NCI-H187 (cell line): ENCODE measurements at places on chromosomes 6 and 20.

- no peak for DNase-seq
Observed at GRCh38 chr6:112203577-112204349, 50.6 kb downstream of the LAMA4 start.

DNA sequence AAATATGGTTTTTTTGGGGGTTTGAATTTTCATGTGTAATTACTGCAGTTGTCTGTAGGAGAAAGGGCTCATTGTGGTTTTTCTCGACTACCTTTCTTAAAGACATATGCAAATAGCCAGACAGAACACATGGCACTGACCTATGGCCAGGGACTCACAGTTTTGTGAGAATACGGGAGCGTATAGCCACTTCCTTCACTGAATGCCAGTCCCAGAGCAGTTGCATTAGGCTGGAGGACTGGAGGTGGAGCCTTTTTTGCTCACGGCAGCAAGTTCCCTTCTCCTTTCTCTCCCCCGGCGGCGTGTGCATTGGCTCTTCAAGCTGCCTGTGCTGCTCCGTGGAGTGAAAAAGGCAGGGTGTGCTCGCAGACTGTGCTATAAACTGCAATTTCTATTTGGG is 114.9 kb downstream of the AKAP7 start:
- no peak for DNase-seq

- no peak for DNase-seq
Observed at GRCh38 chr20:32971703-32972161, 32.5 kb downstream of the SUN5 start.

DNA sequence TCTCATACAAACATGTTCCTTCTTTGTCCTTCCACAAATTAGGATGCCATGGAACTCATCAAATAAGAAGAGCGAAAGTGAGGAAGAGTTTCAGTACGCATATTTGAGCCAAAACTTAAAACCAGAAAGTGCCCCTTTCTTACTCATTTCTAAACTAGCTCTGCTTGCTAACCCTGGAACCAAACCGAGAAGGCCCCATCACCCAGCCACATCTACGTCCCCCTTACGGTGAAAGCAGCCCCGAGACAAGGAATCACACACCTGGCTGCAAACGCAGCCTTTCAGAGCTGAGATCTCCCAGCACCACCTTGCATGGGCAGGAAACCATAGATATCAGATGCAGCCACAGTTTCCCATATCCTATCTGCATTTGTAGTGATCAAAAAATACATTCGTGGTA is 28.5 kb downstream of the TRERF1 start:
- no peak for DNase-seq

DNA sequence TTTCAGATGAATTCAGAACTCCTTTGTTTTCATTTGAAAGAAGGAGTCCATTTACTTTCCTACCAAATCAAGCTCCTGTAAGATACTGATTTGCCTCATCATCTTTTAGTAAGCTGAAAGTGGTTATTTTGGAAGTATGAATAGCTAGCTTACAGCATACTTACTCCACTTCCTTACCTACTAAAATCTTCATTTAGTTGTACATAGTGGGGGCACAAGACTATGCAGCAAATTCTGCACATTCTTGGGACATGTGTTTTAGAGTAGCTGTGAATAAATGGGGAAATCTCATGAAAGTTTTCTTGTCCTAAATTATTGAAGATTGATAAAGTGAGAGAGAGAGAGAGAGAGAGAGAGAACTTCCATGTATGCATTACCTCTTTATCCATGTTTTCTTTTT is 256.3 kb downstream of the OGFRL1 start:
- DNase-seq = no peak

GRCh38 chr6:8736156-8736895 is 301.0 kb upstream of the SLC35B3 start:
- no peak for DNase-seq

DNA sequence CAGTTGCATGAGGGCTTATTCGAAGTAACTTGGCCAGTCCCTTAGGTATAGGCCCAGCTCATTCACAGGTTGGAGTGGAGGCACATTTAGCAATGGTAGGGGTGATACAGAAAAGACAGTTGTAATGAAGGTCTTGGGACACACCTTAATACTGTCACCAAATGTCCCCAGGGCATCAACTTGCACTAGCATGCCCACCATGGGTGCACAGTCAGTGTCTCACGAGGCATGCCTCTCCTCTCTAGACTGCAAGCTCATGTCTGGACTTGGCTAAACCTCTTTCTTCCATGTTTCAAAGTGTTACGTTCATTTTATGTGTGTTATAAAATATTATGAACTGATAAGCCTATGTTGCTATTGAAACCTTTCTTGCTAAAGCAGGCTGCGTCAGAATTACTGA is 124.0 kb upstream of the ECI2 start:
- DNase-seq = no peak

- no peak for DNase-seq
Observed at GRCh38 chr6:98894810-98895209, 52.9 kb downstream of the FBXL4 start.

GRCh38 chr6:138157986-138158638 is 3.6 kb upstream of the ARFGEF3 start:
- DNase-seq = no peak

DNA sequence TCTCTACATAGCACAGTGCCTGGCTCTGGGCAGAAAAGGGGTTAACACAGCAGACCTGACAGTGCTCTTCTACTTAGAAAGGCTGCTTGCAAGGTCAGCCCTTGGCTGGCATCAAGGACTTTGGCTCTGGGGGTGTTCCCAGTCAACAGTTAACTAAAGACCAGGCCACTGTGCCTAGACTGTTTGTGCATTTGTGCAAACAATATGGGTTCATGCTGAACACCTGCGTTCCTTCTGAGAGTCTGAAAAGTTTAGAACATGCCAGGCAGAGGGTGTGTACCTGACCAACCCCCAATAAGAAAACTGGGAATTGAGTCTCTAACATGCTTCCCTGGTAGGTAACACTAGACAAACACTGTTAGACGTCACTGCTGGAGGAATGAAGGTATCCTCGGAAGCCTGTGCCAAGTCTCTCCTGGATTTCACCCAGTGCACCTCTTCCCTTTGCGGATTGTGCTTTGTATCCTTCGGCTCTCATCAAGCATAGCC is 110.7 kb downstream of the PDE10A start:
- DNase-seq = no peak

GRCh38 chr20:407953-408842 is at the start of gene RBCK1:
Gene RBCK1, plus strand, starts transcription at chr20:408299. Its CDS starts 459 bp downstream, at chr20:408758.
- DNase-seq = peak; percentile 48

DNA sequence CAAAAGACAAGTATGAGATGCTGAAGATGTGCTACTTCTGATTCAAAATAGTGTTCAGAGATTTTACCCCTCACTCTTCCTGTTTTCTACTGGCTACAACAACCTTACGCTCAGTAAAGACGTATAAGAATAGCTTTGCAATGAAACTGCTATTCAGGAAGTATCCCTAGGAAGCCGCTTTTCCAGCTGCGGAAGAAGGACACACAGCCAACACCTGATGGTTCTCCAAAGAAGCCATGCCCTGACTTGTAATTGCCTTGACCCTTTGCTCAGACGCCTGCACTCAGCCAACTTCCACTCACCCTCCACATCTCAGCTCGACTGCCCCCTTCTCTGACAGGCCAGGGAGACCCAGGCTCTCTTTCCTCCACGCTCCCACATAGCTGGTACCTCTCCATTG is 111.6 kb downstream of the DTNBP1 start:
- no peak for DNase-seq

DNA sequence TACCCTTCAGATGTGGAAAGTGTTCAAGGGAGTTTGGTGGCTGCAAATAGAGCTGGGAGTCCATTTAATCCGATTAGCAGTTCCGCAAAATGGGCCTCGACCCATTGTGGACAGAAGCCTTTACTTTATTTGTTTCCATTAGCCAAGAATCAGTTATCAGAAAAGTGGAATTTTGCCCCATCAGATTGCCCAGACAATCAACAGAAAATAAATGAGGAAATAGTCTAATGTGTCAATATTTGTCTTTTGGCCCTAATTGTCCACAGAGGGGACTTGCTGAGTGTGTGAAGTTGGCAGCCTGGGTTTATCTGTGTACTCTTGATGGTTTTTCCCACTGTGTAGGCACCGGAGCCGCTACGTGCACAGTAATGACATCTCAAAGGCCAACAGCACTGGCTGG is 134.3 kb downstream of the LINC00237 start:
- no peak for DNase-seq

GRCh38 chr6:83707829-83708545 is 914 bp downstream of the SNAP91 start:
- DNase-seq = no peak

- DNase-seq = no peak
Observed at GRCh38 chr6:7745942-7746341, 20.0 kb downstream of the BMP6 start.

DNA sequence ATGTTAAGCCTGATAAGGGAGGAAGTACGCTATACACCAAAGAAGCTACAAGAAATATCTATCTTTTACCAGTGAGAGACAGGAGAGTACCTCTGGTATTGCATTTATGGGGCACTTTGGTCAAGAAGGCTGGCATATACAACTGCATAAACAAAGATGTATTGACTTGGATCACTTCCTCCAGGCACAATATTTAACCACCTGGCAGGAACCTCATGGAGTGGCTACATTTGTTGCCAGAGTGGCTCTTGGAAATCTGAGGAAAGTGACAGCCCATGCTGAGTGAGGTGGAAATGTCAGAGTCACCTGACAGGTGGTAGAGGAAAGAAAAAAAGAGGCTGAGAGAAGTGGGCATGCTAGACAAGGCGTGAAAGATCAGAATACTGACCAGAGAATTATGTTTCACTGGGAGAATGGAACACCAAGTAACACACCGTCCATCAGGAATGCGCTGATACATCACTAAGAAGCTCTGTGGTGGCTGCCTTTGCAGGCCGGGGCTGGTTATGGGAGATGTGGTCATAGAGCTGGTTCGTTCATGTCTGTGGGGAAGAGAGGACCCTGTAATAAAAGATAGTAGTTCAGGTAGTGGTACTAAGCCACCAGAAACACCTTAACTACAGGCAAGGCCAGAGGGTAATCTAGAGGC is 61.4 kb upstream of the UFL1 start:
- DNase-seq = peak; percentile 51

DNA sequence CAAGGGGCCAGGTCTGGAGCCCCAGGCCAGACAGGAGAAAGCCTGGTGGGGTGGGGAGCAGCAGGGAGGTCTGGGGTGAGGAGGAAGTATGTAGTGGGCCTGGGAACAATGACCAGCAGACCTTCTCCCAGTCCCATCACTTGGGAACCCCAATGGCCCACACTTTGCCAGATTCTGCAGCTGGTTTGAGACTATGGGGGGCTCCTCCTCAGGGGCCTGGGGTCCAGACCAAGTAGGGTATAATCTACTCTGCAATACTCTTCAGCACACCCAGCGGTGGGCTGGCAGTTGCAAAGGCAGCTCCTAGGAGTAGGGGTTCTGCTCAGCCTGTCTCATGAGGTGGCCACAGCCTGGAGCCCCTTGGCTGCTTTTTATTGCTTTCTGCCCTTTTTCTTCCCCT is 52.8 kb downstream of the NPEPL1 start:
- no peak for DNase-seq

DNA sequence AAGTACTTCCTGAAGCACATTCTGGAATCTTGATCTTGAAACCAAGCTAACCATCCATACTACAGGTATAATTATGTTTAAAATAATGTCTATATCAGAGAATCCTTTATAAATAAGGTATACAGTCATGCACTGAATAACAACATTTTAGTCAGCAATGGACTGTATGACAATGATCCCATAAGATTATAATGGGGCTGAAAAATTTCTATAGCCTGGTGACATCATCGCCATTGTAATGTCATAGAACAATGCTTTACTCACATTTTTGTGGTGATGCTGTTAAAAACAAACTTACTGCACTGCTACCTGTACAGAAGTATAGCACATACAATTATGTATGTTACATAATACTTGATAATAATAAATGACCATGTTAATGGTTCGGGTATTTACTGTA is 31.8 kb downstream of the RNF146 start:
- no peak for DNase-seq

DNA sequence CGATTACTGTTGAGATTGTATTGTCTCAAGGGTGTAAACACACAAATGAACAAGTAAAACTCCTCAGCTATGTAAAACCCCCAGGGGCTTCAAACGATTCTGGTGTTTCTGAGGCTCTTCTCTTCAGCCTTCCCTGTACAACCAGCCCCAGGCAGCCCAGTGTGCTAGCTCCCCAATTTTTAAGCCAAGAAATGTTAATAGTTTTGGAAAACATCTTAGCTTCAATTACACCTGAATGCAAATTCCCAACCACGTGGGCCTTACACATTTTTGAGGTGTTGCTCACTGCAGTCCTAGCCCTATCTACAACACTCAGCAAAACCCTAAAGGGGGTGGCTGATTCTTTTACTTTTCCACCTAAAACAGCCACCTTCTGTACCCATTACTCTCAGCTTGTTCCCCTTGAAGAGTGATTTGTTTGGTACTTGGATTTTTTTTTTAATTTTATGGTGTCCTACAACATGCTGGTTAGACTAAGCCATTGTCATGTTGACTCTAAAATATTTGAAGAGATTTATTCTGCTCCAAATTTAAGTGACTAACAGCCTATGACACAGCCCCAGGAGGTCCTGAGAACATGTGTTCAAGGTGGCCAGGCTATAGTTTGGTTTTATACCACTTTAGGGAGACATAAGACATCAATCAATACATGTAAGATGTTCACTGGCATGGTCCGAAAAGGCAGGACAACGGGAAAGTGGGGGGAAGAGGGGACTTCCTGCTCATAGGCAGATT is 48.7 kb downstream of the ADAT2 start:
- no peak for DNase-seq

GRCh38 chr6:35165630-35166071 is 24.5 kb upstream of the TCP11 start:
- no peak for DNase-seq

GRCh38 chr6:27383481-27383880 is 5.1 kb upstream of the ZNF391 start:
- no peak for DNase-seq
